ENCODE measurements at places on chromosomes 5 and 9.
A peak's percentile ranks its signal among the peaks of the same experiment; 100 is the strongest.

DNA sequence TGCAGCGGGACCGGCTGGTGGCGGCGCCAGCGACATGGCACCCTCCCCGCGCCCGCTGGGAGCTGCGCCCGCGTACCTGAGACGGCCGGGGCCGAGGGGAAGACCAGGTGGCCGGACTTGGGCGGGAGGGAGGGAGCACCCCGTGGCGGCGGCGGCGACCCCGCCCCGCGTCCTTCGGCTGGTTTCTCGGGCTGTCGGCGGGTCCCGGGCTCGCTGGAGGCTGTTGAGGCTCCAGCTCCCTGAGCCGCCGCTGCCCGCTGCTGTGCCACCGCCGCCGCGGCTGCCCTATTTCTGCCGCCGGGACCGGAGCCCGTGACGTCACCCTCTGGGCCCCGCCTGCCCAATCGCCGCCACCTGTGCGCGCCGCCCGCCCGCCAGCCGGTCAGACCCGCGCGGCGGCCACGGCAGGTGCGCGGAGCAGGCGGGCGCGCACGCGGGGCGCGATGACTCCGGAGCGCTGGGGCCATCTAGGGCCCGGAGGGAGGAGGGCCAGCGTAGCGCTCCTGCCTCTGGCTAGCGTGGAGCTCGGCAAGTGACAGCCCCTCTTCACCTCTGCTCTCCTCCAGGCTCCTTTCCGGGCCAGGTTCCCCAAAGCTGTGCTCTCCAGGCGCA, at the start of gene FSTL4:
Gene FSTL4 (minus strand): TSS at position 293 of the 612 bp plus-strand sequence.
- no peak for DNase-seq

- no peak for DNase-seq
These were observed 330.5 kb upstream of the IRX4 start for GRCh38 chr5:2213121-2213730.

DNA sequence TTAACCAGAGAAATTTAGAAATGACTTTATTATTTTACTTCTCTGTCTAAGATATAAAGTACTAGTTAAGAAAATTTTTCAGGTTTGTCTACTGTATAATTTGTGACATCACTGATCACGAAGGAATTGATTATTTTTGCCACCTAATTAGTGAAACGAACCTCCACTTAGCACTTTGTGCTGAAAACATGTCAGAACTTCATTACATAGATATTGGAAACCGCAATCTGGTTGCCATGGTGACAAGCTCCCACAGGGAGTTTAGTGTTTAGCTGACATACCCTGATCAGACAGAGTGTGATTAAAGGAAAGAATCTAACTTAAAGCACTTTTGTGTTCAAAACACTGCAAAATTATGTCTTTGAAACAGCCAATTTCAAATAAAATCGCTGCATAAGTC, 668.4 kb upstream of the CCNG1 start:
- DNase-seq: no peak

DNA sequence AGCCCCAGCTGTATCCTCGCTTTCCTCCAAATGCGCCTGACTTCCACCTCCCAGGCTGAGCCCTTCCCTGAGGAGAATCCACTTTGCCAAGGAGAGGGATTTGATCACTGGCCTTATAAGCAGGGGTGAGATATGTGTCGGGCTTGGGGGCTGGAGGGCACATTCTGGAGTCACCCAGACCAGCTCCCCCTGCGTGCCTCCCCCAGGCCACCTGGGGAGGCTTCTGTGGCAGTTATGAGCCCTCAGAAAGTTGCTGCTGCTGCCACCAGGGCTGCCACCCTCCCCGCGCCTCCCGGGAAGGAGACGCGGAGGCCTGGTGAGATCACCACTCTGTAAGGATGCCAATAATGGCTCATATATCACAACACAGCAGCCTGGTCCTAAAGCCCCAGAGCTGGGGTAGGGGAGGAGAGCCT, 211.5 kb downstream of the PAPPA start:
- DNase-seq: peak; percentile 71

GRCh38 chr5:141663506-141663905, 12.3 kb upstream of the FCHSD1 start:
- no peak for DNase-seq

- DNase-seq: no peak
These were observed 431.1 kb downstream of the DTWD2 start for GRCh38 chr5:118557251-118557661.

DNA sequence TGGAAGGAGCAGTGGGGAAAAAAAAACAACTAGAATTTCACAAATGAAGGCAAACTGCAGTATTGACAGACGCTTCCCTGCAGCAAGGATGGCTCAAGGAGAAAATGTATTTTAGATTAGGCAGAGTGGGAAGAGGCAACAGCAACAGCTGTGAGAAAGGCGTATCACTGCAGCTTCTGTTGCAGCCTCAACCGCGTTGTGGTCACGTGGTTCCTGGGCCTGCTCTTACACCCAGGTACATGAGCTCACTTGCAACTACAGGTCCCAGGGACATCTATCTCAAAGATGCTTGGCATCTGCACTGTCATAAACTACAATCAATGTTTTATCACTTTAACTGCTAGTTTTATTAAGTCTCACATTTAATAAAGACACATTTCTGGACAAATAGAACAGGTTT, 36.0 kb upstream of the GOLM1 start:
- DNase-seq: no peak
